ENCODE measurements at places on chromosomes 16 and 17. TPM values are rescaled to one million over a fixed set of nuclear protein-coding genes. Genes with fewer than 3 reads are reported as not detected.

The FBF1 gene
- 7.9 TPM for total RNA-seq

The GAS7 gene
- total RNA-seq, result 0.53 TPM

The HOXB2 gene
- total RNA-seq, result 3.8 TPM

The CLEC18A gene
- 9.2 TPM for total RNA-seq

The ESRP2 gene
- total RNA-seq, result under 0.01 TPM

The CSHL1 gene
- total RNA-seq, result not detected

The SP2 gene
- 0.23 TPM for total RNA-seq

The TAC4 gene
- total RNA-seq, result not detected

The TMEM238L gene
- not detected for total RNA-seq

The NUPR1 gene
- total RNA-seq, result 43.7 TPM

The CCL7 gene
- not detected for total RNA-seq

The DNAH9 gene
- total RNA-seq, result not detected

The TMC6 gene
- total RNA-seq, result 1.4 TPM

The PPL gene
- total RNA-seq, result 0.68 TPM

The INO80E gene
- total RNA-seq, result 13.8 TPM

The ACSM3 gene
- 0.90 TPM for total RNA-seq

The FSCN2 gene
- total RNA-seq, result 1.1 TPM

The KLHL10 gene
- 0.12 TPM for total RNA-seq

The SLC12A3 gene
- under 0.01 TPM for total RNA-seq

The NAGS gene
- 0.98 TPM for total RNA-seq

The OSBPL7 gene
- 10.1 TPM for total RNA-seq

The KRTAP9-4 gene
- not detected for total RNA-seq

The TBC1D3K gene
- not detected for total RNA-seq

The COX6A2 gene
- not detected for total RNA-seq

The FLYWCH1 gene
- 39.7 TPM for total RNA-seq

The NPIPB2 gene
- 2.0 TPM for total RNA-seq

The C17orf67 gene
- total RNA-seq, result 0.68 TPM

The GOT2 gene
- total RNA-seq, result 23.1 TPM

Data from smooth muscle cell of the coronary artery (primary cell).